ENCODE measurements at places on chromosomes 2 and 18.

DNA sequence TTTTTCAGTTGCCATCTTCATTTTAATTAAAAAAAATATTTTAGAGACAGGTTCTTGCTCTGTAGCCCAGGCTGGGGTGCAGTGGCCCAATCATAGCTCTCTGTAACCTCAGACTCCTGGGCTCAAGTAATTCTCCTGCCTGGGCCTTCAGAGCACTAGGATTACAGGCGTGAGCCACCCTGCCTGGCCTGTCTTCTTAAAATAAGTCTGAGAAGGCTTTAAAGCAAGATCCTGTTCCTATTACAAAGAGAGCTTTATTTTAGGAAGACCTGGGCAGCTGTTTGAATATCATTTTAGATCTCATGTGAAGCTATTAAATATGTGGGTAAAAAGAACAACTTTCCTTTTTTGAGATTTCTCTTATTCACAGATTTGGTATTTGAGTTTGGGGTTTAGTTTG lies 1.5 kb downstream of the FAM228A start:
- DNase-seq, result no peak

DNA sequence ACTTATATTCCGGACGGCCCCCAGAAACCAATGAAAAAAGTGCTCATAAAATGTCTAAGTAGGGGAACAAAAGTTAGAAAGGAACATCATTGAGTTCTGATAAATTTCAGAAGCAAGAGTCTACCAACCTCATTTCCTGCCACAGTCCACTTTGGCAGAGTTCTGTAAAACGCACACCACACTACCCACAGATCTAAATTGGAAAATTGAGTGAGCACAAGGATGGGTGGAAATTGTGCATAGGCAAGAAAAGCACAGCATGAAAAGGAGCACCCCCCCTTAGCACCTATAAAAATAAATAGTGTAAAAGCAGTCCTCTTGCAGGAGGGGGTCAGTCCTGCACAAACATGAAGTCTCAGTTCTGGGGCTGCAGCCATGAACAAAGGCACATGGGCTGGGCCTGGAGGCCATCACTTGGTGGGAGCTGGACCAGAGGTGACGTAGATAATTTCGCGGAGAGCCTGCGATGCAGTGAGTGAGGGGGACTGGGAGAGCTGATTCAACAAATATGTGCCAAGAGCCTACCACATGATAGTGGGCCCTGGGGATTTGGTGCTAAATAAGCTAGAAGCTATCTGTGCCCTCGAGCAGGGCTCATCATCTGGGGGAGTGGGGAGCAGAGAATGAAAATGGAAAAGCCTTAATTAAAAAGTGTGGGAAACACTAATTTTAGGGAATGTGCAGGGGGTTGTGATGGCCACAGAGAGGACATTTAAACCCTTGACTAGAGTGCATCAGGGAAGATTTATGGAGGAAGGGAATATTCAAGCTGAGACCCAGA lies 48.9 kb upstream of the SPP2 start:
- DNase-seq, result no peak

DNA sequence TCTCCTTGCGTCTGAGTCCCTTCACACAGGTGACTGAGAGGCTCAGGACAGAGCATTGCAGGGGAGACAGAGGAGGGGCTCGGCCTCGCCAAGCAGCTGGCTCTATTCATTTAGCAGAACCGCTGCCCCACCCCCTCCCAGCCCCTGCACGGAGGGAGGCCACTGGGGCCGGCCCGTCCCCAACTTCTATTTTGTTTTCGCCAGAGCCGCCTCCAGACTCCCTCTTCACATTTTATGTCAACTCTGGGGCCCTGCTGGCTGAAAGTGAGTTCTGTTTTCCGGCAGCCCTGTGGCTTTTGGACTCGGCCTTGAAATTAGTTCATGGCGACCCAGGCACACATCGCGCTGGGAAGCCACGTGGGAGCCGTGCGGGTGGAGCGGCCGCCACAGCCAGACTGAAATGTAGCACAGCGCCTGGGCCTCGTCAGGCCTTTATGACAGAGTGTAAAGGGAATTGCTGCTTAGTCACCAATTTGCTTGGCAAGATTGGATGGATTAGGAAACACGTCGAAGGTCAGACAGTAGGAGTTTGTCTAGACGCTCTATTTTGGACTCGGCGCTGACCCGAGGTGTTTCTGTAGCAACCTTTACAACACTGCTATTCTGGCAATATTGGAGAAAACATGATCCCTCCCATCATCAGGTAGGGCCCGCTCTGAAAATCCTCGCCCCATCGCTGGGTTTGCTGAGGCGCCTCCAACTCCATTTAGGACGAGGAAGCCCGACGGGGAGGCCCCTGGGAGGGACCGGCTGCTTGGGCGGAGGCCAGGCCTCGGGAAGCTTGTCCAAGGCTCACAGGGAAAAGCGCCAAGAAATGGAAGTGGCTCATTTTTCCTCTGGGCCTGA lies 90.7 kb upstream of the CTDP1 start:
- no peak for DNase-seq

DNA sequence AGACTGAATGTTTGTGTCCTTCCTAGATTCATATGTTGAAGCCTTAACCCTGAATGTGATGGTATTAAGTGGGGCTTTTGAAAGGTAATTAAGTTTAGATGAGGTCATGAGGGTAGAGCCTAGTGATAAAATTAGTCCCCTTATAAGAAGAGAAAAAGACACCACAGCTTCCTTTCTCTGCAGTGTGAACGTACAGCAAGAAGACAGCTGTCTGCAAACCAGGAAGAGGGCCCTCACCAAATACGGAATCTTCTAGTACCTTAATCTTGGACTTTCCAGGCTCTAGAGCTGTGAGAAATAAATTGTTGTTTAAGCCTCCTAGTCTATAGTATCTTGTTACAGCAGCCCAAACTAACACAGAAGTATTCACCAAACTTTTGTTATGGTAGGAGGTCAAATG lies 57.1 kb upstream of the CYTIP start:
- no peak for DNase-seq

GRCh38 chr18:73201940-73202339 lies 334.2 kb upstream of the NETO1 start:
- no peak for DNase-seq

- DNase-seq, result no peak
Observed at GRCh38 chr18:46067438-46068007, 4.5 kb downstream of the PSTPIP2 start.

All from stimulated activated naive CD4-positive, alpha-beta T cell treated with Interleukin-2 at 50 U/mL for 16 hours (primary cell).